ENCODE measurements at places on chromosomes 1 and 21.

GRCh38 chr21:26522704-26523103 is 50.4 kb downstream of the CYYR1 start:
- no peak for DNase-seq

DNA sequence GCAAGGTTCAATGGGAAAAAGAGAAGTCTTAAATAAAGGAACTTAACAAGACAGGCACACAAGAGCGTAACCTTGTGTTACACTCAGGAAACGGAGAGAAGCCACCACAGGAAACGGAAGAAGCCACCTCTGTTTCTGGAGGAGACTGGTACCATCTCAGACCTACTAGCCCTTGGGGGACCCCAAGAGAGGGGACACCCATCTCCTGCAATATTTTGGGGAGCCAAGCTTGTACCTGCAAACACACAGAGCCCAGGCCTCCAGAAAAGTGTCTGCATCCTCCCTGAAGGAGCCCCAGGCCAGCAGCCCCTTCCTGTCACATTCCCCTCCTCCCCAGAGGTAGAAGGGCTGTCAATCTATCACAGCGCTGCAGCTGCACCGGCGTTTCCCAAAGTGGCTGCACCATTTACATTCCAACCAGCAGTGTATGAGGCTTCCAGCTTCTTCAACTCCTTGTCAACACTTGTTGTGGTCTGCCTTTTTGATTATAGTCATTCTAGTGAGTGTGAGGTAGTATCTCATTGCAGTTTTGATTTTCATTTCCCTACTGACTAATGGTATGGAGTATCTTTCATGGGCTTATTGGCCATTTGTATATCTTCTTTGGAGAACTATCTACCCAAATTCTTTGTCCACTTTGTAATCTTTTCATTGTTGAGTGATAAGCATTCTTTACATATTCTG is 23.0 kb upstream of the PADI1 start:
- no peak for DNase-seq

DNA sequence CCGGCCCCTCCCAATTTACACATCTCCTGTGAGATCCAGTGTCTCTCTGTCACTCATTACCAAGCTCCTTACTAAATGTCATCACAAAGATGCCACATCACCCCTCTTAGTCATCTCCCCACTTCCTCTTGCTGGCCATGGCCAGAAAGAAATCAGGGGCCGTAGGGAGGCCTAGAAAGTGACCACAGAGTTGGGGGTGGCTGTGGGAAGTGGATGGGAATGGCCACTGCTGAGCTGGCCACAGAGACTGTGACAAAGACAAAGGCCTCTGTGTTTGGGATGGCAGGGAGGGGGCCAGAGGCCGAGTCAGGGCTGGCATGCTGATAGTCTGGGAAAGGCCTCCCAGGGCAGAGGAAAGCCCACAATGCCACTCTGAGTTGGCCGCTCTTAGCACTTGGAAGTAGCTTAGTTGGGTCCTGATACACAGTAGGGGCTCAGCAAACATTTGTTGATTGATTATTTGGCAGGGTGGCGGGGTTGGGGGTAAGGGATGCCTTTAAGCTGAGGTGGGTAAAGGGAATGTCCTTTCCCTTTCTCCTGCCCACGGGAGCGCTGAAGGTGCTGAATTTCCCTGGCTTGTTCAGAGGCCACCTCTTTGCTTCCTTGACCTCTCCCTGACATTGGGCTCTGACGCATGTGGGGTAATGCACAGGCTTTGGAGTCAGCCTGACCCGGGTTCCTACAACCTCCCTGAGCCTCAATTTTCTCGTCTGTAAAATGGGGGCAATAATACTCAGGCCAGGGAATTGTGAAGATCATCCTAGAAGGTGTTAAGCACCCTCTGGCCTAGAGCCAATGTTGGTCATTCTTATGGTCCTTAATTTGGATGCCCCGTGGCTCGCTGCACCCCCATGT is 13.2 kb downstream of the NAV1 start:
- DNase-seq: peak; percentile 48

DNA sequence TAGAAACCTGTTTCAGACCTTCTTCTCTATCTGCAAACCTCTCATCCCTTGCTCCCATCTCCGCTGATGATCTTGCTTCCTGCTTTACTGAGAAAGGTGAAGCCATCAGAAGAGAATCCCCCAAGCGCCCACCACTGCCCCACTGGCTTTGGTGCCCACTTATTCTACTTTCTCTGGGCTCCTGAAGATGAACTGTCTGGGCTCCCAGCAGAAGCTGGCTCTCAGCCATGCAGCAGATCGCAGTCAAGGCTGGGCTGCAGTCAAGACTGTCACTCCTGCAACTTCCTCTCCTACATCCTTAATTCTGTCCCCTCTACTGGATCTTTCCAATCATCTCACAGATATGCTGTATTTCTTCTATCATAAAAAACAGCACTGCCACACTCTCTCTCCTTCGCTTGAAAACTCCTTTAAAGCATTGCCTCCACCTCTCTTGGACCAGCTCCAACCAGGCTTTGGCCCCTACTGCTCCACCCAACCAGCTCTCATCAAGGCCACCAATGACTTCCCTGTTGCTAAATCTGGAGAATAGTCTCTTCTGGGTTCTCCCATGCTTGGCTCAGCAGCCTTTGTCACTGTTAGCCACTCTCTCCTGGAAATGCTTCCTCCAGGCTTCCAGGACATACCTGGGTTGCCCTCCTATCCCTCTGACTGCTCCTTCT is 25.8 kb downstream of the TRIM62 start:
- no peak for DNase-seq

DNA sequence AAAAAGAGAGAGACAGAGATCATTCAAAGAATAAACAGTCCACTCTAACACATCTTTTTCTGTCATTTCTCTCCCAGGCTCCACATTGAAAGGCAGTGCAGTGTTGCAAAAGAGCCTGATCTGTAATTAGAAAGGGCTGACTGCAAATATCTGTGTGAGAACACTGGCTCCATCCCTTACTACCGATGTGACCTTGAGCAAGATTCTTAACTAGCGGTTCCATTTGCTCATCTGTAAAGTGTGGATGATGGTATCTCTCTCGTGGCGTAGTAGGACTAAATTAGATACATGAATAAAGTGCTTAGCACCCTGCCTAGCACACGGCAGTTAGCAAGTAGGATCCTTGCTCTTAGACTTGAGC is 26.9 kb upstream of the SLC44A3 start:
- no peak for DNase-seq

DNA sequence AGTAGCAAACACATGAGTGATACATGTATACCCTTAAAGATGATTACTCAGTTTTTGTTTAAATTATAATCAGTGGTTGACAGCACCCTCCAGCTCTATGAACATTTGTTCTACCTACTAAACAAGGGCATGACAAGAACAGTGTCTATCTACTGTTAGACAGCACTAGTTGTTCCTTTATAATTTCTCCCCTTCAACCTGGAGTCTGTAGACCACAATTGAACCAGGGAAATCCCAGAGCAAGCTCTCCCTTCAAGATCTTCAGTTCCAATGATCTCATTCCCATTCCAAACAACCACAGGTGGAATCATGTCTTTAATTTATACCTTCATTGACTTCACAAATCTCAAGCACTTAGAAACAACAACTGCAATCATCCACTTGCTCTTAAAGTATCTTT is 216.1 kb downstream of the HHIPL2 start:
- no peak for DNase-seq

DNA sequence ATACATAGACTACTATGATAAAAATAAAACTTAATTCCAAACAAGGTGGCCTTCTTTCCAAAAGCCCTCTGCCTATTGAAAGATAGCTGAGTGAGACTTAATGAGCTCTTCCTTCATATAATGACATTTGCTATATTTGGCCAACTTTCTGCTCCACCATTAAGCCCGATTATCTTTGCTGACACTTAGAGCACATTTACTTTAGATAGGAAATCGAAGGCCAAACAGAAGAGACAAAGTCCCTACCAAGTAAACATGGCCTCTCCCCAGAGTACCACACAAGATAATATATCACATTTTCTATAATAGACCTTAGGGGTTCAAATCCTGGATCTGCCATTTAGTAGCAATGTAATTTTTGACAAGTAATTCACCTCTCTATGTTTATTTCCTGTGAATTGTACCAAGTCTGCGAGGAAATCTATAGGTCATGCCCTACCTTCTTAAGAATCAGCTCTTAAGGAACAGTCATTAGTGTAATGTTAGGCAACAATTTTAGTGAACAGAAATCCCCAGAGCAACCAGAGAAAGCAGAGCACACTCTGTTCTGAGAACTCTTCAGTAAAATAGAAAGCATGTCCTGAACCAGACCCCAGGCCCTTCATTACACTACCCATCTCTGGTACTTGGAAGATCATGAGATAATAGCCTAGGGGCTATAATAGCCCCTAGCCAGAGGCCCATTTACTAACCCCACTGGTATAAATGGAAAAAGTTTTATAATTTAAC is 17.3 kb upstream of the COA6 start:
- no peak for DNase-seq

DNA sequence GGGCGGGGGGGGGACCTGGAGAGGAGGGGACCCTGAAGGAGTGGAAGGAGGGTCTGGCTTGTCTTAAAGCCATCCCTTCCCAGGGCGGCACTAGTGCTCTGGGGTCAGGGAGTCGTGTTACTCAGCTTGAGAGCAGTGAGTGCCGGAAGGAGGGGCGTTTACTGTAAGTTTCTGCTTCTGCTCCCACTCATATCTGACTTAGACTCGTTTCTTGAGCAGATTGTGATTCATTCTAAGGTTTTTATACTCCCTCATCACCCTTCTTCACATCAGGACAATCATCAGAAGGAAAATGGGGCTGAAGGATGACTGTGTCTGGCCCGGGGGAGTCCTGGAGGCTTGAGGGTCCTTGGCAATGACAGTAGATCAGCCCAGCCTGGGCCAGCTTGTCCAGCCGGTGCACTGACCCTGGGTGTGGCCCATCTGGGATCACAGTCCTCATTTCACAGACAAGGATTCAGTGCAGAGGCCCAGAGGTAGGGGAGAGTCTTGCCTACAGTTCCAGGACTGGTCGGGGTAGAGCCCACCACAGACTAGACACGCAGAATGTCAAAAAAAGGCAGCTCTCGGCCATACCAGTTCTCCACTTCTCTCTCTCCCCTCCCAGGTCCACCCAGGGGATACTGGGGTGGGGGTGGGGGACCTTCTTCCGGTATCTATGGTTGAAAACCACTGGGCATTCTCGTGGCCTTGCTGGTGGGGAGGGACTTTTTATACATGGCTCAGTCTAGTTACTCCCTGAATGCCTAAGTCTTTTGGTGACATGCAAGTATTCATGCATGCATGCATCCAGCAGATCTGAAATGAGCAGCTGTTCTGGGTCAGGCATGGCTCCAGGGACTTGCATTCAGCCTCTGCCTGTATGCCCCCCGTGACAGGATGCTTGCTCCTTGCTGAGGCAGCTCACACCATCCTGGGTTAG is 5.1 kb downstream of the TNFRSF8 start:
- peak; percentile 48 for DNase-seq

DNA sequence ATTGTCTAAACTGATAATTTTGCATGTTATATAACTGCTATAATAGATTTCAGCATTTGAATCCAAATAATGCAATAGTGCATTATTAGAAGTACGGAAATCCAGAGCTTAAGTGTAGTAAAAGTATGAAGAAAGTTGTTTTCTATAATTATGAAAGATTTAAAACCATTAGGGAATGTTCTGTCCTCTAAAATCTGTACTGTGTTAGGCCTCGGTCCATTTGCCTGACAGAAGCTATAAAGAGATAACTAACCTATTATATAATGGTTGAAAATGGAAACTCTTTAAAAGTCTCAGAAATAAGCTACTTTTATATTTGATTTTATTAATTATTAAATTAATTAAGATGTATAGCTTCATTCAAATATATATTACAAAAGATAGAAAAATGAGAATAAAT is 16.2 kb upstream of the RGS2 start:
- no peak for DNase-seq

GRCh38 chr1:99786751-99787501 is 20.5 kb upstream of the FRRS1 start:
- no peak for DNase-seq

GRCh38 chr1:173127369-173128307 is 76.9 kb upstream of the TNFSF18 start:
- DNase-seq: no peak

All from urothelium cell line (cell line).